Stimulated activated CD8-positive, alpha-beta memory T cell treated with anti-CD3 and anti-CD28 coated beads, Interleukin-12 subunit alpha, Interleukin-12 subunit beta, amount 100 ng/mL, for 1 hour (primary cell): ENCODE measurements at places on chromosomes 12 and 14.

DNA sequence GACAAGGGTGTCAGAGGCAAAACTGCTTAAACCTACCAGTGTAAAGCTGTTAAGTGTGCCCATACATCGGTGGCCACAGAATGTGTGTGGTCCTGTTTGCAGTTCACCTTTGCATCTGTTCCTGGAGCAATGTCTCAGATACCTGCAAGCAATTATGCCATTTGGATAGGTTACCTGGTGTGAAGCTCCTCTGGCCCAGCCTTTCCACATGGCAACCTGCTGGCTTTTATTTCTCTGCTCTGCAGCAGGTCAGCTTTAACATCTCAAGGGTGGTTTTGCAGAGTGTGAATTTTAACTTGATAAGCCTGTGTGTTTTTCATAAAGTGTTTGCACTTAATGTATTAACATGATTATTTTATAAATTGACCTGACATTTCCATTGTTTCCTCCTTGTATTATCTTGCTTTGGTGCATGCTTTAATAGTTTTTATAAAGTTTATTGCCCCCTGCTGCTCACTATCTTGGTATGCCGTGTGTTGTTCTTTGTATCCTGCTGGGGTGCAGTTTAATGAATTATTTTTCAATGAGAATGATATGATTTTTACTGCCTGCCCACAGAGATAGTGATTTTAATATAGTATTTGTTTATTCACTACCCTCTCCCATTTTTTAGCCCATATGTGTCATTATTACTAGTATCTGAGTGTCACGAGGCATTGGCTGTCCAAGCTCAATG is 403.8 kb downstream of the NPAS3 start:
- DNase-seq: no peak

DNA sequence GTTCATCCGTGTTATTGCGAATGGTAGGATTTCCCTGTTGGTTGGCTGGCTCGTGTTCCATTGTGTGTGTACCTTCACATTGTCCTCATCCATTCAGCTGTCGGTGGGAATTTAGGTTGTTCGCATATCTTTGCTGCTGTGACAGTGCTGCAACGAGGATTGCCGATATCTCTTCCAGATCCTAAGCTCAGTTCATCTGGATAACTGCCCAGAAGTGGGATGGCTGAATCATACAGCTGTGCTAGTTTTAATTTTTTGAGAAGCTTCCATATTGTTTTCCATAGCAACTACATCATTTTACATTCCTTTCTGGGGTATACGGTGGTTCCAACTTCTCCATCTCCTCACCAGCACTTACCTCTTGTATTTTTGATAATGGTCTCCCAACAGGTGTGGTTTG is 292.8 kb upstream of the SFSWAP start:
- no peak for DNase-seq

DNA sequence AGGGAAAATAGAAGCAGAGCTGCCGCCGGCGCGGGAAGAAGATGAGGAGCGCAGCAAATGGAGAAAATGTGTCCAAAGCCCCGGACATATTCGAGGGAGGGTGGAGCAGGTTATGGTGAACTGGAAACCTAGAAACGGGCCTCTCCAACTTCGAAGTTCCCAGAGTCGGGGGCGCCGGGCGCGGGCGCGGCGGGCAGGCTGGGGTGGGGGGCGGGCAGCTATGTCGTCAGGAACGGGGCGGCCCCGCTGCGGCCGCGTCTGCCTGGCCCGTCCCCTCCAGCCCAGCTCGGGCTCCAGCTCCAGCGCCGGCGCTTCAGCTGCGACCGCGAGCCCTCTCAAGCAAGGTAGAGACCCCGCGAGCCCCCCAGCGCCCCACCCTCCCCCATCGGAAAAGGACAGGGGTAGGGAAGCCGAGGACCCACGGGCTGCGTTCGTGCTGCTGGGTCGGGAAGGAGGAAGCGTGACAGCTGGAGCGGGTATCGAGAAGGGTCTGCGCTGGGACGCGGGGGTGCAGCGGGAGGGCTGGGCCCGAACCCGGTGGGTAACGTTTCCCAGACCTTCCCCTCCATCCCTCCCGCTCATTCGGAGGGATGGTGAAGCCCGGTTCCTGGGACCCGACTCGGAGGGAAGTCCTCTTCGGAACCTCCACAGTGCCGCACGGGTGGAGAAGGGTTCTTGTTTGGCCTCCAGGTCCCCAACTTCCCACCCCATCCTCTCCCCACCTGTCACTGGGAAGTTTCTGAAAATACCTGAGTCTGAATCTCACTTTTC is 1.0 kb downstream of the DGKA start:
- DNase-seq: no peak

- no peak for DNase-seq
Measured at GRCh38 chr12:5176036-5176435, 132.4 kb downstream of the KCNA5 start.

GRCh38 chr12:50642035-50642451 is 121.9 kb upstream of the ATF1 start:
- no peak for DNase-seq

- no peak for DNase-seq
Measured at GRCh38 chr14:103502877-103503276, 19.8 kb downstream of the CKB start.

DNA sequence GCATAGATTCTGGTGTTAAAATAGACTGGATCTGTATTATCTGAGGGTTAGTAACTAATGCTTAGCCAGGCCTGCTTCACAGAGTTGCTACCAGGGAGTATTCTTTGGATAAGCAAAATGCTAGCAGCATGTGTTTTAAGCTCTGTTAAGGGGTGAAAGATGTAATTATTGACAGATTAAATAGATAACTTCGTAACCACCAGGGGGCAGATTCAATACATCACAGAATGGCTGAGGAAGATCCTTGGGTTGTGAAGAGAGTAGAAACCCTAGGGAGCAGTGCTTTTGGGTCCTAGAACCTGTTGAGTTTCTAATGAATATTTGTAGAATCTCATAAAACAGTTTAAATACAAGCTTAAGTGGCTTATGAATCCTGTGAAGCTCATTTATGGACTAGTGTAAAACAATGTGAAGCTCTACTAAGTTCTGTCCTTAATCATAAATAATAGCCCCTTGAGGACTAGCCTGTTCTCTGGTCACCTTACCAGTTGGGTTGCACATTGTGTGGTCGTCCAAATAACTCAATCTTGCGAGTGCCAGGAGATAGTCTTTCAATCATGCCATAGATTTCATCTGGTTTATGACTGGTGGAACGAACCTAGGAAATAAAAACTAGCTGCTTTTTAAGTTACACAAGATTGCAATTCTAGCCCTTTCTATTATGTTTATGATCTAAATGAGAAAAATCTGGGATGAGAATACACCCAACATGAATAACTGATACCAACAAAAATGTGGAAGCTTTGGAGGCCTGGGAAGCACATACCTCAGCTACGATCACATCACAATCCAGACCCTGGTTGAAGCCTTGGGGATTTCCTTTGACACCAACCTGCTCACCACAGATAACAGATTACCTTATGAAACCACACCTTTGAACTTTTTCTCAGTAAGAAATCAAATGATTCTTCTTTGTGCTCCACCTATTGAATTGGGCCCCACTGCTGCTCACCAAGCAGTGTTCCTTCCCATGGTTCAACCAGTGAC is 12.3 kb downstream of the METTL3 start:
- no peak for DNase-seq

DNA sequence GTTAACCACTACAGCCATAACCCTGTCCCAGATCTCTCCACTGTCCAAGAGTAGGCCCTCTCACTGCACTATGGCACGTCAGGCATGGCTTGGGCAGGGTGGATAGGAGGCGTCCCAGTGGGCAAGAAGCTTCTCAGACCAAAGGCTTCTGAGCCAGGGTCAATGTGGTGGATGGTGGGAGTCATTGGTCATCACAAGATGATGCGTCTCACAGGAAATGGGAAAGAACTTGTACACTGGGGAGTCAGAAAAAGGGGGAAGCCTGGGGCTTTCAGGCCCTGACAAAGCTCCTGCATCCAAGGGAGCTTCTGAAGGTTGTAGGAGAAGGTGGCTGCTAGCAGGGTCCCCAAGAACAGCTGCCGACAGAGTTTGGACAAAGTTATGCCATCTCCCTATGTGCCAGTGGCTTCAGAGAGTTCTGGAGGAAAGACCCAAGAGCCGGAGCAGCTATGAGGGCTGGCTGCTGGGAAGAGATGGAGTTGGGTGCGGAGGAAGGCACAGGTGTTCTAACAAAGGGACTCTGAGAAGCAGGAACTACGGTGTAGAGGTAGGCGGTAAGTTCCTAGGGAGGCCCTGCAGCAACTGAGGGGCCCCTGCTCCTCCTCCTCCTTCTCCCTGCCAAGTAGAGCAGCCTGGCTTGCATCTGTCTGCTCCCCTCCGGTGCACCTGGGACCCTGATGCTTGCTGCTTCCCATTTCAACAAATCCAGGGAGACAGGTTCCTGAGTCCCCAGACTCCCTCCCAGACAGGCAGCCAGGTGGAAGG is 81.1 kb downstream of the ARL6IP4 start:
- DNase-seq: no peak

- no peak for DNase-seq
Measured at GRCh38 chr14:21556378-21557083, 23.3 kb downstream of the OR10G3 start.

DNA sequence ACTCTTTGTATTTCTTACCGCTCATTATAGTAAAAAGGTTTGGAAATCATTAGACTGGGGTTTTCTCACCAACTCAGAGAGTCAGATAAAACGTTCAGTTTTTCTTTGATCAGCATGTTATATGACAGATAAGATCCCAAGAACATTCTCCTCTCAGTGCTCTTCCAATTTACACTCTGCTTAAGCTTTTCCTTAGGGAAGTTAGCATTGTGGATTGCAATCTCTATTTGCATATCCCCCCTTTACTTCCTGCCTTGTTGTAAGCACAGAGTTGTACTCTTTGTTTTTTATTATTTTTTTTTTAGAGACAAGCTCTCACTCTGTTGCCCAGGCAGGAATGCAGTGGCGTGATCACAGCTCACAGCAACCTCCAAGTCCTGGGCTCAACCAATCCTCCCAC is 11.4 kb upstream of the CFAP54 start:
- no peak for DNase-seq

GRCh38 chr12:75720812-75721641 is 209.6 kb upstream of the KRR1 start:
- DNase-seq: no peak

DNA sequence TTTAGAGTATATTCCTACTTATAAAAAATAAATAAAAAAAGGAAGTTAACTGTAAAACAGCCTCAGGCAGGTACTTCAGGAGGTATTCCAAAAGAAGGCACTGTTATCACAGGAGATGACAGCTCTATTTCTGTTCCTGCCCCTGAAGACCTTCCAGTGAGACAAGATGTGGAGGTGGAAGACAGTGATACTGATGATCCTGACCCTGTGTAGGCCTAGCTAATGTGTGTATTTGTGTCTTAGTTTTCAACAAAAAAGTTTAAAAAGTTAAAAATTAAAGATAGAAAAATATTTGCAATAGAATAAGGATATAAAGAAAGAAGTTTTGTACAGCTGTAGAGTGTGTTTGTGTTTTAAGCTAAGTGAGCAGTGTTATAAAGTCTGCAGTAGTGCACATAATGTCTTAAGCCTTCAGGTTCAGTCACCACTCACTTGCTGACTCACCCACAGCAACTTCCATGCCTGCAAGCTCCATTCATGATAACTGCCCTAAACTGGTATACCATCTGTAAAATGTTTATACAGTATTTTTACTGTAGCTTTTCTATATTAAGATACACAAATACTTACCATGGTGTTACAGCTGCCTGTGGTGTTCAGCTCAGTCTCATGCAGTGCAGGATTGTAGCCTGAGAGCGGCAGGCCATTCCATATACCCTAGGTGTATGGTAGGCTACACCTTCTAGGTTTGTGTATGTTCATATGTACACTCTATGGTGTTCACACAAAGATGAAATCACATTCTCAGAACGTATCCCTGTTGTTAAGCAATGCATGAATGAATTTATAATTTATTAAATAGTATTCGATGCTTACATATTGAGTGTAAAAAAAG is 121.1 kb downstream of the ANO6 start:
- no peak for DNase-seq

DNA sequence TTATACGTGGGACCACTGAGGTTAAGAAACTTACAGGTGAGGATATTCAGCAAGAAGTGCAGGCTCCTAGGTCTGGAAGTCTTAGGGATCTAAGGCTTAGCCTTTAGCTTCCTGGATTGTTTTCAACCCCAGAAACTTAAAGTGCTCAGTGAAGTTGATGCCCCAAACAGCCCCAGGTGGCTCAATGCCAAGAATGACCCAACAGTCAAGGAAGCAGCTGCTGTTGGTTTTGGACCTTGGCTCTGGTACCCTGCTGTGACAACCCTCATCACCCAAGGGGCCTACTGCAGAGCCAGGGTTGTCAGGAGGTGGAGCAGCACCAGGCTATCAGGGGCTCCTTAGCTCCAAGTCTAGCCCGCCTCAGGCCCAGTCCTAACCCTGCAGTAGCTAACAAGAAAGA is 36.8 kb downstream of the VDR start:
- no peak for DNase-seq

DNA sequence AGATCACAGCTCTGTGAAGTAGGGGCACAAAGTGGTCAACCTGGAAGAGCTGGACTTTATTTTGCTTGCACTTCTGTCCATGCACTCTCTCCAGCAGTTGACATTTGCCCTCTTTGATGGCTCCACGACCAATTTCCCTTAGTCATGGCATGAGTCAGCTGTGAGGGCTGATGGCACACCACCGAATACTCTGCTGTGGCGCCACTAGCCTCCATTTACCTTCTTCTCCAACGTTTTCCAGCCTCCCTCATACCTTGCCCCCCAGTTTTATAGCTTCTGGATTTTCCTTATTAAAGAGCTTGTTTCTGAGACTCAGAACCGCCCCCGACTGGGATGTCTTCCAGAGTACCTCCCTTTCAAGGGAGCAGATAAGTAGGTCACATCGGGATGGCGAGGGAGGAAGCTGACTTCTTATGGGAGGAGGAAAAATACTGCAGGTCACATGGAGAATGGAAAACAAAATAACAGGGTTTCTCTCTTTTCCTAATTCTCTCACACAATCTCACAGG is 17.6 kb downstream of the NINJ2 start:
- DNase-seq: no peak

DNA sequence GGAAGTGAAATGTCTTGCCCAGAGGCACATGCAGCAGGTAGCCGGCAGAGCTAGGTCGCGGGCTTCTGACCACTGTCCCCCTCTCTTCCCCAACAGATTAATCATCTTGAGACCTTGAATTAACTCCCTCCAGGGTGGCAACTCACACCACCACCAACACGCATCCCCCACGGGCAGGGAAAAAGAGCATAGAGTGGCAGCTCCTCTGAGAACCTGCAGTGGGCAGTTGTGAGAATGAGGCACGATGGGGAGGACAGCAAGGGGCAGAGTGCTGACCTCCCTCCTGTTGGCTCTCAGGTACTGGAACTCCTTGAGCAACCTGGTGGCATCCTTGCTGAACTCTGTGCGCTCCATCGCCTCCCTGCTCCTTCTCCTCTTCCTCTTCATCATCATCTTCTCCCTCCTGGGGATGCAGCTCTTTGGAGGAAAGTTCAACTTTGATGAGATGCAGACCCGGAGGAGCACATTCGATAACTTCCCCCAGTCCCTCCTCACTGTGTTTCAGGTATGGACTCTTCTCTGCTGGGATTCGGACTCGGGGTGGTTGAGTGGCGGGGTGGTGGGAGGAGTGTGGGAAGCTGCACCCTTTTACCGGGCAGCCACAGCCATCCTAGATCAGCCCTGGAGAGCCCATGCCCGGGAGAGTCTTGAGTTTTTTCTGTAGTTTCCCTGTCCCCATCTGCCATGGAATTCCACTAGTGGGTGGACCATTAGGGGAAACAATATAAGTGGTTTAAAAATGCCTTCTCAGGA is 213.3 kb upstream of the FKBP4 start:
- DNase-seq: no peak

- DNase-seq: no peak
Measured at GRCh38 chr12:90455756-90456155, 499.2 kb downstream of the CCER1 start.

GRCh38 chr12:67702136-67702535 is 53.6 kb downstream of the DYRK2 start:
- DNase-seq: no peak
